Muscle of arm (tissue), 14 donors: ENCODE measurements at places on chromosomes 12 and 14.

- no peak for DNase-seq
Observed at GRCh38 chr14:83316356-83316755, 1782.7 kb upstream of the SEL1L start.

GRCh38 chr14:81831128-81831820, 297.6 kb upstream of the SEL1L start:
- DNase-seq = peak; percentile 81

DNA sequence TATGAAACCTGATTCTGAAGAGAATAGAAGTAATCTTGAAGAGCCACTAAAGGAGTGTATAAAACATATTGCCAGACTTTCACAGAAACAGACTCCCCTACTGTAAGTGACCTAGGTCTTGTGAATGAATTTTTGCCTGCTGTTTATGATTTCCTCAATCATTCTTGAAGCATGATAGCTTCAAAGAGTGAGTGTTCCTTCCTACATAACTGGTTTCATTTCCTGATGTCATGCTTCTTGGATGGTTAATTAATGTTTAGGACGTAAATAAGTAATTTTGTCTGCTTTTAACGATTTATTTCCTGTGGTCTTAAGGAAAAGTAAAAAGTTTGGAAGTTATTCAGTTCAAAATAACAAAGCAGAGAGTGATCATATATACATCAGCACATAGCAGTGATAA, 129.8 kb downstream of the PIK3C2G start:
- DNase-seq = no peak

DNA sequence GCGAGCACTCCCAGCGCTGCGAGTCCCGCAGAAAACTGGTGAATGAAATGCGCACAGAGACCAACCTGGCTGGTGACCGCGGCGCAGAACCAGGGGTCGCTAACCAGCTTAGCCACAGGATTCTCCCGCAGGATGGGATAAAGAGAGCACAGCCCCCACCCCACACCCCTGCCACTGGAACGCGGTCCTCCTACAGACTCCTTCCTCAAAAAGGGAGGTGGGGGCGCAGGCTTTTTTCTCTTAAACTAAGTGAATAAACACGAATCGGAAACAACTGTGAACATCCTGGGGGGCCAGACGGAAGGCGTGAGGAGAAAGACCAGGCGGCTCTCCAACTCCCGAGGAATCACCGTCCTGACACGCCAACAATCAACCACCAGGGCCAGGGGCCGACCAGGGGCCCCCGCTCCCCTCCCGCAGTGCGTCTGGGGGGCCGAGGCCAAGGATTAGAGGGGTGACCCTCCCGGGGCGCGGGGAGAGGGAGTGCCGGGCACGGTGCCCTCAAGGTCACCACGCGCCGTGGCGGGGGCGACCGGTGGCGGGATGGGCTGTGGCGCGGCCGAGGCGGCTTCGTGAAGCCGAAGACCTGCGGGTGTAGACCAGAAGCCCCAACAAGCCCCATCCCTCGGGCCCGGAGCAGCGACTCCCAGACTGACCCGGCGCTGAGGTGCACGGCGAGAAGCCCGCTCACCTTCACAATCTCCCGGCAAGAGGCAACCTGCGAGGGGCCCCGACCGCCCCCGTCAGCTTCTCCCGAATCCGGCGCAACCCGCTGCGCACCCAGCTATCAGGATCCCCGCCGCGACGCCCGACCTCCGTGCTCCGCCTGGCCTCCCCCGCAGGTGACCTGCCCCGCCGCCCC, 704 bp downstream of the ATP2B1 start:
- peak; percentile 26 for DNase-seq

- DNase-seq = no peak
Observed at GRCh38 chr14:73027984-73028383, 1.1 kb upstream of the ZFYVE1 start.

DNA sequence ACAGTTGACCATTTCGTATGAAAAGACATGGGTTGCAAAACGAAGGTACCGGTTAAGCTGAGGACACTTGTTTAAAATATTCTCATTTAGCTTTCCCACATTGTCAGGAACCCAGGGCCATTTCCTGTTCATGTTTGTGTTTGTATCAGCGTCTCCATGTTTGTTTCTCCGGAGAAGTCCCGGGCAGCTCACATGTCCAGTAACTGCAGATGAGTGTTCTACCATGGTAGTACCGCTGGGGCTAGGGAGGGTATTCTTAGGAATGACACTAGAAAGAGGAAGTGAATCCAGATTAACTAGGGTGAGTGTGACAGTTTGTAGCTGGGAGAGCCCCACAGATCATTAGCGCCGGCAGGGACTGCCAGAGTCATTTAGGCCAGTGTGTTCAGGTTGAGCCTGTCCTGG, 50.0 kb upstream of the EVL start:
- no peak for DNase-seq

GRCh38 chr12:98485792-98486340, 29.5 kb upstream of the TMPO start:
- DNase-seq = no peak

GRCh38 chr12:54017027-54017788, 8.4 kb downstream of the HOXC8 start:
- no peak for DNase-seq

- DNase-seq = no peak
Observed at GRCh38 chr12:119381471-119382235, 47.1 kb downstream of the CCDC60 start.

DNA sequence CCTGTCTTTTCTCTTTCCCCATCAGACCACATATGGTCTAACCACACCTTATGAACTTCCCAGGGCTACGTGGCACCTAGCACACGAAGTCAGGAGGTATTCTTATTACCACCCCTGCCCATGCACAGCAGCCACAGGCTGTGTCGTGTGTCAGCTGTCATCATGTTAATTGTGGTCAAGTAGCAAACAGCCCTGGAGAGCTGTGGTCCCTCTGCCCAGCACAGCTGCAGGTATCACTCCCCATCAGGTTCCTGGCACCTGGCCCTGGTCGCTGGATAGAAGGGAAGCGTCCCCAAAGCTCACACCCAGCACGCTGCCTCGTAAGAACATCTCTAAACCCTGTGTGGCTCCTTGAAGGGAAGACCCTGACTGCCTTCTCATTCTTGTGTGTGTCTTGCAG, 45.4 kb downstream of the CLMN start:
- no peak for DNase-seq

GRCh38 chr12:52821826-52822660, 8.1 kb upstream of the KRT4 start:
- DNase-seq = no peak

GRCh38 chr12:58502841-58503240, 417.5 kb downstream of the LRIG3 start:
- DNase-seq = no peak

DNA sequence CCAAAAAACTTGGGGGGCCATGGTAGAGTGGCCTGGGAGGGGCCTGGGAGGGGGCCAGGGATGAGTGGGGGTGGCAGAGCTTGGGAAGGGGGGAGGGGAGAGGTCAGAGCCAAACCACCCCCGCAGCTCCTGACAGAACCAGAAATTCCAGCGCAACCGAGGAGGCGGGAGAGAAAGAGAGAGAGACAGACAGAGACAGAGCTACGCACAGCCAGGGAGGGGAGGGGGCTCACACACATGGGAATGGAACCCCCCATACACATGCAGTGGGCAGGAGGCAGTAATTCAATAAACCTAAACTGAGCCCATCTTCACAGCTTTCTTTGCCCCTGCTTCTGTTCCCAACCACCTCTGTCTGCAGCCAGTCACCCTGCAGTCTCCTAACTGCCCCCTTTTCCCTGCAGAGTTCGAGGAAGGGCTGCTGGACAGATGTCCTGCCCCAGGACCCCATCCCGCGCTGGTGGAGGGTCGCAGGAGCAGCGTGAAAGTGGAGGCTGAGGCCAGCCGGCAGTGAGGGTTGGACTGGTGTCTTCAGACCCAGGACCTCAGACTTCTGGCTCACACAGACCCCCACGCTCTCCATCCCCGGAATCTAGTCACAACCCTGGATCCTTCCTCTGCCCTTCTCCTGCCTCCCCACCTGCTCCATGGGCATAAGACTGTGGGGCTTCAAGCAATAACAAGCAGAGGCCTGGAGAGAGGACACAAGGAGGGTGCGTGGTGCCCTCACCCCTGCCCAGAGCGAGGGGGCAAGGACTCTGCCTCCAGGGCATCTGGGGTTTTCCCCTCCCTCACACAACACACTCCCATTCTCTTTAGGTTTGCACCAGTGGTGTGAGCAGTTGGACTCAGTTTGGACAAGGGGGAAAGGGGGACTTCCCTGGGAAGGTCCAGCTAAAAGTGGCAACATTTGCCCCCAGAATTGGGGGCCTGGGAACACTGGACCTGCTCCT, 5.6 kb downstream of the NAB2 start:
- DNase-seq = no peak

- DNase-seq = no peak
Observed at GRCh38 chr14:34256223-34256622, 205.8 kb downstream of the SPTSSA start.

DNA sequence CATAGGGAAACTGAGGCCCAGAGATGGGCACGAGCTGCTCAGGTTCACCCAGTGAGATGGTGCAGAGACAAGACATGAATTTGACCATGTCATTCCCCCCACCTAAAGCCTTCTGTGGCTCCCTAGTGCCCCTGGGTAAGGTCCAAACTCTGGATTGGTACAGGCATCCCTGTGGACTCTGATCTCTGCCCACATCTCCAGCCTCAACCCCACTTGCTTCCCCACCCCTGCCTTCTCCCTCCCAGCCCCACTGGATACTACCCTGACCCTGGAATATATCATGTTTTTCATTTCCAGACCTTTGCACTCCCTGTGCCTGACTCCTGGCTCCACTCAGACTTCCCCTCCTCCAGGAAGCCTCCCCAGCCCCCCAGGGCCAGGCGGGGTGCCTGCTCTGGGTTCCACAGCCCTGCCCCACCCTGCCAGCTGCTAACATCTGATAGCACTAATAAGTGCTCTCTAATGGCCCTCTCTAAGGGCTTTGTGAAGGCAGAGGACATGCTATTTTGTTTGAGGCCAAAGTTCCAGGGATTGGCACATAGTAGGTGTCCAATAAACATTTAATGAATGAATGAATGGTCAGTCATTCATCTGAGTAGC, 1.1 kb upstream of the SDSL start:
- no peak for DNase-seq

GRCh38 chr12:25781232-25781631, 177.2 kb upstream of the RASSF8 start:
- DNase-seq = no peak

- DNase-seq = no peak
Observed at GRCh38 chr14:60212503-60213371, 36.3 kb upstream of the PPM1A start.

GRCh38 chr12:72832024-72832423, 559.9 kb downstream of the TRHDE start:
- peak; percentile 9 for DNase-seq

DNA sequence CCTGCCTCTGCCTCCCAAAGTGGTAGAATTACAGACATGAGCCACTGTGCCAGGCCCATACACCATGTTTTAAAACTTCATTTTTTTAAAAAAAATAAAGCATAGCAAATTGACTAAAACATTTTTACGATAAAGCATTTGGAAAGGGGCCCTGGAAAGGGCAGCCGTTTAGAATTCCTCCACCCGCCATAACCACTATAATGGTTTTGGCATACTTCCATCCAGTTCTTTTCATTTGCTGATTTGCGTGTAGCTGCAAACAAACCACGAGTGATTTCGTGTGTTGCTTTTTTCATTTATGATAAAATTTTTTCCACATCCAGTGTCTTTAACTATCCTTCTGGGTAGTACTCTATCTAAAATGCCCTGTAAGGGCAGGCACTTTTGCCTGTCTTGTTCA, 91.8 kb upstream of the RIN3 start:
- no peak for DNase-seq
